C1 segment of cervical spinal cord (tissue), 14 donors: ENCODE measurements at places on chromosomes 5 and 9.

- DNase-seq = no peak
Measured at GRCh38 chr5:142215915-142216681, 107.5 kb downstream of the NDFIP1 start.

- DNase-seq = no peak
Measured at GRCh38 chr9:100190339-100190738, 91.3 kb downstream of the INVS start.

DNA sequence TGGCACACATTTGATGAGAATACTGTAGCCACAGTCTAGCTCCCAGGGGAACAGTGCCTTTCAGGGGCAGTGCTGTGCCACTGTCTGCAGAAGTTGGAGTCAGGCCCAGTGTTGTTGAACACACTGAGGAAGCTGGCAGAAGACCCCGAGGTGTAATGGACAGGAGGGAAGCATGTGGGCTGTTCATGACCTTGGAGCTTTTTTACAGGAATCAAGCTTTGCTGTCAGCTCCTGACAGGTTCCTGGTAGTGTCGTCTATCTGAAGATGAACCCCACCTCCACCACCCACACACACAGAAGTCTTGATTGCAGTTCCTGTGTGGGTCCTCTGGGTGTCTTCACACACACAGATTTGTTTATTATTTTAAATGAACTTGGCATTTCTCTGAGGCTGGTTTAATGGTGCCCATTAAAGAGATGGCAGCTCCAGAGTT lies 40.3 kb upstream of the TNFAIP8 start:
- DNase-seq = no peak

DNA sequence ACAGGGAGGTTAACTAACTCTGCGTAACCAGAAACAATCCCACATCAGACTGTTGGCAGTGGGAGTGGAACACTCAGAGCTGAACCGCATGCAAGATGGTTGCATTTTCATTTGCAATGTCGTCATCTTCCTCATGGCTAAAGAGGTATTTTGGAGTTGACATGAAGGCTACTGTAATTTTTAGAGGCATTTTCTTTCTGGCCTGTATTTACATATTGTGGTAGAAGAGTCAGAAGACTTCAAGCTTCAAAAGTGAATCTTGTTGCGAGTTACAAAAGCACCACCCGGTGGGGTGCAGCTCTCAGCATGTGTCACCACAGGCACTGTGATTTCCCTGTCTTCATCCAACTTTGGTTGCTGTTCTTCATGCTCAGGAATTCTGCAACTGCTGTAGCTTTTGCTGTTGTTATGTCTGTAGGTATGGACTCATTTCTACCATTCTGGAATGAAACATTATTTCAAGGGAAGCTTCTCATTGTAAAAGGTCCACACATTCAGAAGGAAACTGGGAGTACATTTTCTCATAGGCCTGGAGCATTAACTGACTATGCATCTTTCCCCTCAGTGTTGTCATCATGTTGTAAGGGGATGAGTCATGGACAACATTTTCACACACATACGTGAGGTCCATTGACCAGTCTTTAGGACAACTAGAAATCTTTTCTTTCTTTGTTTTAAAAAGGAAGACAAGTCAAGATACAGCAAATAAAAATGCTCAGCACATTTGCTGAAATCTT lies 35.4 kb upstream of the GDNF start:
- no peak for DNase-seq

GRCh38 chr9:108813951-108814601 lies 41.7 kb downstream of the ACTL7B start:
- DNase-seq = peak; percentile 7

DNA sequence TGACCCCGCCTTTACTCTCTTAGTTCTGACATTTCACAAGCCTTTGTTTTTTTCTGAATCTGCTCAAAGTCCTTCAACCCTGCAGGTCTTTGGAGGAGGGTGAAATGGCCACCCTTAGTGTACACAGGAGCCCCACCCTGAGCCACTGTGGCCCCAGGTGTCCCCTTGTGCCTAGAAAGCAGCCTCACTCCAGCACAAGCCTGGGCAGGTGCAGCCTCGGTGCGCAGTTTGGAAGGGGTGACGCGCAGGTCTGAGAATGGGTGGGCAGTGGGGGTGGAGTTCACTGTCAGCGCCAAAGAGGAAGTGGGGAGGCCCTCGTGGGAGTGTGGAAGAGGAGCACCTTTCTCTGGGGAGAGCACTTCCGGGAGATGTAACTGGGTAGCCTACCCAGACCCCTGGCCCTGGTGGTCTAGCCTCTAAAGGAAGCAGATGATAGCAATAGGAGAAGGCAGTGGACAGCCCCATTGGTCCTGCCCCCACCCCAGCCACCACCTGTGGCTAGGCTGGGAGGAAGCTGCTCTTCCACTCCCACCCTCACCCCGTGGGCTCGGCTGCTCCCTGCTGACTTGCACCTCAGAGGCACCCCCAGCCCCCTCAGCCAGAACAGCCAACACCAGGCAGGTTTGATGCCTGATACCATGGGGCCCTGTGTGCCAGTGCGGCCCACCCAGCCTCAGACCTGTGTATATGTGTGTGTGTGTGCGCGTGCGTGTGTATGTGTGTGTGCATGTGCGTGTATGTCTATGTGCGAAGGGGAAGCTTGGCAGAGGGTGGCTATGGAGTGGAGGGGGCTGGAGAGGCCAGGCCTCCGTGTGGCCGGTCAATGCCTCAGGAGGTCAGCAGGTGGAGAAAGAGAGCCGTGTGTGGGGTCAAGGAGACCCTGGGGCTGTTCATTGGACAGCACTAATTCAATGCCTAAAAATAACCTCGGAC lies 16.8 kb upstream of the DAB2IP start:
- DNase-seq = peak; percentile 39

- DNase-seq = no peak
Measured at GRCh38 chr9:129464972-129465833, 155.7 kb downstream of the C9orf50 start.

GRCh38 chr9:114559830-114560513 lies 27.6 kb upstream of the ATP6V1G1 start:
- DNase-seq = no peak

DNA sequence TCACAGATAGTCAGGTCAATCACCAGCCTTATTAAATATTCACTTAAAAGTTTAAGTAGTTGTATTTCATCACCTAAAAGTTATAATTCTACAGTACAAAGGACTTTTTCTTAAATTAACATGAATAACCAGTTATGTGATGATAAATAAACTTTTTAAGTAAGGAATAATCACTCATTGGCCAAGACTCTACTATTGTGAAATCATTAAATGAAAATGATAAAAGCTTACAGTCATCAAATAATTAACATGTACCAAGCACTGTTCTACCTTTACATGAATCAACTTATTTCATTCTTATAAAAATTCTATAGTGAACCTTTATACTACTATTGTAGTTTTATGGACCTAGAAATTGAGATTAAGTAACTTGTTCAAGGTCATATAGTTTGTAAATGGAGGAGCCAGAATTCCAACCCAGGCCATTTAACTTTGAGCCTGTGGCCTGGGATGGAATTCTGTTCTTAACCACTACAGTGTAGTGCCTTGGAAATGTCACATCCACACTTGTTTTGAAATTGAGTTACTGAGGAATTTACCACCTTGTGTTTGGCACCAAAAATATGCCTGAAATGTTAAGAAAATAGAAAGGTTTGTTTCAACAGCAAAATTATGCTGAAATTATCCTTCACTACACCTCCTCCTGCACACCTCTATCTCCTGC lies 32.8 kb upstream of the MSANTD3 start:
- no peak for DNase-seq

DNA sequence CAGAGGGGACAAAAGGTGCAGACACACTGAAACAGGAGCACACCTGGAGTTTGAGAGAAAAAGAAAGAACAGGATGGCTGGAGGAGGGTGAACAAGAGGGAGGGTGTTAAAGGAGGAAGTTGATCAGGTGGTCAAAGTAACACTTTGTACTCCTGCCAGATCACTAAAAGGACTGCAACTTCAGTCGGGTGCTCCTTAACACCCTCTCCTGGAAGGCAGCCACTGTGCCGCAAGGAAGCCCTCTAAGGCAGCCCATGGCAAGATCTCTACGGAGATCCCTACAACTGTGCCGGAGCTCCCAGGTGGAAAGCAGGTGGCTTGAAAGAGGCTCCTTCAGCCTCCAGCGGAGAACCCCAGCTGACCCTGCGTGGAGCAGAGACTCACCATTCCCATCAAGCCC lies 124.4 kb upstream of the MSX2 start:
- no peak for DNase-seq

DNA sequence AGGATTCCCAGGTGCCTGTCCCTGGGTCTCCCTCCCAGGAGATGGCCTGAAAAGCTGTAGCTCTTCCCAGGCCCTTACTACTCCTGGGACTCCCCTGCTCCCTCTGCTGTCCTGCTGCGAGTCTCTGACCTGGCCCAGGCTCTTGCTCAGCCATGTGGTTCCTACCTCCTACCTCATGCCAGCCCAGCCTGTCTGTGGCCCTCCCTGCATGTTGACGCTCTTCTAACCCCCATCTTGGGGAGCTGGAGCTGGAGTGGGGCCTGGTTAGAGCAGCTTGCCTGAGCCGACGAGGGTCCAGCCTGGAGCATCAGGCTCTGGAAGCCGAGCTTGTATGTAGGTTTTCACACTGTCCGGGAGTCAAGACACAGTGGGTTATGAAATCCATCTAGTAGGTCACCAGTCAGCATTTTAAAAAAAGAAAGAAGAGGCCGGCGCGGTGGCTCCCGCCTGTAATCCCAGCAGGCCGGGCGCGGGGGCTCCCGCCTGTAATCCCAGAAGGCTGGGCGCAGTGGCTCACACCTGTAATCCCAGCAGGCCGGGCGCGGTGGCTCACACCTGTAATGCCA lies 244.4 kb downstream of the FANCC start:
- DNase-seq = no peak

DNA sequence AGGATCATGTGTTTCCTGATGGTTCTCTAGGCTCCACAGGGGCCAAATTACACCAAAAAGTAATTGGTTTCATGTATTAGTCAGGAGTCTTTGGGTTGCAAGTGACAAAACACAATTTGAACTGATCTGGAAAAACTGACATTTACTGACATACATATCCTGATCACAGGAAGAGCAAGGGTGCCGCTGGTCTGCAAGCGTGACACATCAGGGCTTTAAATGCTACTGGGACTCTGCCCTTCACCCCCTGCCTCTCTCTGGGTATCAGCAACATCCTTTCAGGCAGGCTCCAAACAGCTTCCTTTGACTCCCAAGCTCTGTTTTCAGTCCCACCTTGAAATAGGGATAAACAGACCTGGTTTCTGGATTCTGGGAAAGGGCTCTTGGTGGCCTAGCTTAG lies 197.5 kb downstream of the PALM2AKAP2 start:
- no peak for DNase-seq

GRCh38 chr5:126138281-126138931 lies 284.8 kb upstream of the GRAMD2B start:
- no peak for DNase-seq

GRCh38 chr9:114938687-114939575 lies 8.5 kb upstream of the TNFSF8 start:
- DNase-seq = no peak

GRCh38 chr9:105039175-105039799 lies 111.3 kb upstream of the ABCA1 start:
- DNase-seq = no peak

GRCh38 chr9:83714329-83714728 lies 6.6 kb upstream of the UBQLN1 start:
- DNase-seq = no peak

DNA sequence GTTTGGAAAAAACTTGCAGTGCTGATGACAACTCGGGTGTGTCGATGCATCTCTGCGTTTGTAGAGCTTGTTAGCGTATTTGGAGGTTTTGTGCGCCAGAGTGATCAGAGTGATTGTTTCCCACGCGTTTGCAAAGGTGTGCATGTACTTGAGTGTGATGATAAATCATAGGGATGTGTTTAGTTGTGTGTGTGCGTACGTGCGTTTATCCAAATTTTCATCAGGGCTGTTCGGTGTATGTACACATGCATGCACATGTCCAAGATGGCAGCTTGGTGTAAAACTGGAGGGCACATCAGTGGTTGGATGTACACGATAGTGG lies 248 bp upstream of the C1QTNF2 start:
- no peak for DNase-seq

GRCh38 chr5:60497706-60498500 lies 202.1 kb downstream of the DEPDC1B start:
- DNase-seq = no peak

- no peak for DNase-seq
Measured at GRCh38 chr5:5781335-5781734, 358.9 kb downstream of the ICE1 start.

DNA sequence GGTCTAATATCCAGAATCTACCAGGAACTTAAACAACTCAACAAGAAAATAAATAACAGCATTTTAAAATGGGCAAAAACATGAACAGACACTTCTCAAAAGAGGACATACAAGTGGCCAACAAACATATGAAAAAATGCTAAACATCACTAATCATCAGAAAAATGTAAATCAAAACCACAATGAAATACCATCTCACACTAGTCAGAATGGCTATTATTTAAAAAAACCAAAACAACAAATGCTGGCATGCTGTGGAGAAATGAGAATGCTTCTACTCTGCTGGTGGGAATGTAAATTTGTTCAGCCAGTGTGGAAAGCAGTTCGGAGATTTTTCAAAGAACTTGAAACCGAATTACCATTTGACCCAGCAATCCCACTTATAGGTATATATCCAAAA lies 63.1 kb downstream of the ADAMTS6 start:
- DNase-seq = no peak

- no peak for DNase-seq
Measured at GRCh38 chr5:116370886-116371285, 203.7 kb downstream of the SEMA6A start.

DNA sequence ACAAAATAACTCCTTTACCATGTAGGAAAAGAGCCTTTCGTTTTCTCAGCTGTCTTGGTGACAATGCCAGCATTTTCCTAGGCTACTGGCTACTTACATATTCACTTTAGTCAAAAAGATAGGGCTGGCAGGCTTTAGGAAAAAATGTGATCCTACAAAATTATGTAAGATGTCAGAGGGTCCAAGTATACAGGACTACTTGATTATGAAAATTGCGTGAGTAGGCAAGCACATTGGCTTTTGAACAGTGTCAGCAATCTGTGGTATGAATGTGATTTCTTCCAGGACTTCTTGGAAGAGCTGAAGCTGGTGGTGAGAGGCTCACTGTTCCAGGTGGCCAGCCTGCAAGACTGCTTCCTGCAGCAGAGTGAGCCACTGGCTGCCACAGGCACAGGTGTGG lies 22.8 kb downstream of the THBS4 start:
- no peak for DNase-seq

DNA sequence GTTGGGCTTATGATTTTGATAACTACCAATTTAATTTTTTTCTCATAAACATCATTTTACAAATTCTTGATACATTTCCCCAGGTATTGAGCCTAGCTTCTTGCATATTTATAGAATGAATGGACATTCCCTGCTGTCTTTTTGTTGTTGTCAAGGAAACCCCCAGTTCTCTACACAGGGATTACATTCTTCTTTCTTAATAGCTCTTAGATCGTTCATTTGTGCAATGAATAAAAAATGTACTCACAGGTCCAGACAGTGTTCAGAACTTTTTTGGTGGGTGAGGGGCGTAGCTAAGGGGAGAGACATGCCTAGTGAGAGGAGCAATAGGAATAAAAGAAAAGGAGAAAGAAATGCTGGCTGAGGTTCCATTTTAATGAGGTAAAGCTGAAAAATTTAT lies 58.6 kb downstream of the VCAN start:
- no peak for DNase-seq
